Cardiac muscle cell (in vitro differentiated cells and primary cell): ENCODE measurements at places on chromosomes 16 and 17. TPM values are rescaled to one million over a fixed set of nuclear protein-coding genes. Genes with fewer than 3 reads are reported as not detected.

GRCh38 chr17:19513897-19514488 is 19.7 kb upstream of the SLC47A1 start:
- no peaks in the 10 kb centered on the region for H3K36me3 ChIP-seq
- H3K27ac ChIP-seq: no peak overlapping the region
- H3K4me3 ChIP-seq: no peak overlapping the region
- peaks cover 4% of the 10 kb centered on the region for H3K4me1 ChIP-seq
- H3K27me3 ChIP-seq: no peaks in the 10 kb centered on the region

- no peak for DNase-seq
- no peak overlapping the region for H3K27ac ChIP-seq
- H3K27me3 ChIP-seq: no peaks in the 10 kb centered on the region
- H3K4me1 ChIP-seq: no peaks in the 10 kb centered on the region
Observed at GRCh38 chr17:55969562-55970324, 183.5 kb upstream of the ANKFN1 start.

GRCh38 chr17:78496311-78496710 is 80.9 kb downstream of the DNAH17 start:
- no peaks in the 10 kb centered on the region for H3K27me3 ChIP-seq
- H3K36me3 ChIP-seq: no peaks in the 10 kb centered on the region
- no peaks in the 10 kb centered on the region for H3K4me1 ChIP-seq

DNA sequence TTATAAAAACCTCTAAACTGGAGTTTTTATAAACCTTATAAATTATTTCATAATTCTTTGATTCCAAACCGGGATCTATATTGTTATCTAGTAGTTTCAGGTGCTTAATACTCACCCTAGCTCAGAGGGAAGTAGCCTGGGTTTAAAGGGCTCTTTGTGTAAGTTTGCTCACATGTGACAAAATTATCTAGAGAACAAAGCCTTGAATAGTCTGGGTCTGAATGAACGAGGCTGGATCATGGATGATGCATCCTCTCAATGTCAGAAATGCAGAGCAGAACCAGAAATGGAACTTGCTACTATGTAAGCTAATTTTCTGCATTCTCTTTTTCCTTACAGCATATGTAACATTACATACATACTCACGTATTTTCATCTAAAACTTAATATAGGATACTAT is 103.9 kb upstream of the NETO2 start:
- no peak overlapping the region for H3K27ac ChIP-seq
- peaks cover 19% of the 10 kb centered on the region for H3K4me1 ChIP-seq
- no peak for DNase-seq
- no peaks in the 10 kb centered on the region for H3K27me3 ChIP-seq
- no peak overlapping the region for H3K4me3 ChIP-seq
- H3K36me3 ChIP-seq: no peaks in the 10 kb centered on the region

- no peaks in the 10 kb centered on the region for H3K4me1 ChIP-seq
- H3K27ac ChIP-seq: no peak overlapping the region
- H3K4me3 ChIP-seq: no peak overlapping the region
- DNase-seq: no peak
Observed at GRCh38 chr16:87924811-87925670, 11.3 kb downstream of the CA5A start.

DNA sequence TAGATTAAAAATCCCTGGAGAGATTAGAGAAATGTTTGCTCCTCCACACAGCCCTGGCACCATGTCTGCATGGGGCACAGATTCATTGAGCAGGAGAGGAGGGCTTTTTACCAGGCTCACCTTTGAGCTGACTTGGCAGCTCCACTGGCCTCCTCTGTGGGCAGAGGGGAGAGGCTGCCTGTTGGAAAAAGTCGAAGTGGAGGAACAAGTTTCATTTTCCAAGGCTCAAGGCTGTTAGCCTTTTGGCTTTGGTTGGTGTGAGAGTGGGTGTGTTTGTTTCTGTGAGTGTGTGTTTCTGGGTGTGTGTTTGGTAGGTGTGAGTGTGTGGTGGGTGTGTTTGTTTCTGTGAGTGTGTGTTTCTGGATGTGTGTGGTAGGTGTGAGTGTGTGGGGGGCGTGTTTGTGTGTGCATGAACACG is 5.6 kb downstream of the TMEM238L start:
- H3K27ac ChIP-seq: no peak overlapping the region
- no peak for DNase-seq
- H3K36me3 ChIP-seq: no peaks in the 10 kb centered on the region
- H3K4me3 ChIP-seq: no peak overlapping the region
- H3K27me3 ChIP-seq: no peaks in the 10 kb centered on the region

DNA sequence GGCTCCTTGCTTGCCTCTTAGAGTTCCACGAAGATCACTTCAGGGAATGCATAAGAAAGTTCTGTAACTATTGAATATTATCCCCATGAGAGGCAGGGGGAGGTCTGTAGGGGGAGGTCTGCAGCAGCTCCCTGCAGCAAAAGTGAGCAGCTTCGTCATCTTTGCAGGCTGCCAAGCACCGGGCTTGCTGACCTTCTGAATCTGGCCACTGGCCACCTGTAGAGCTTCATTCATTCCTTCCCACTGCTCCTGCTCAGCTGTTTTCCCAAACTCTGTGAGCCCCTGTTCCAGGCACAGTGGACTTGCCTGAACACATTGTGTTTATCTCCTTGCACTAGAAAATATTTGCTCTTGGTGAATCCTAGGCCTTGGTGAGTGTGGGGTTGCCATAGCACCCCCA is 443.3 kb downstream of the HAPSTR1 start:
- H3K4me3 ChIP-seq: no peak overlapping the region
- H3K4me1 ChIP-seq: peaks cover 2% of the 10 kb centered on the region
- H3K27me3 ChIP-seq: no peaks in the 10 kb centered on the region
- DNase-seq: no peak
- H3K36me3 ChIP-seq: no peaks in the 10 kb centered on the region
- H3K27ac ChIP-seq: no peak overlapping the region

- no peak for DNase-seq
- H3K27ac ChIP-seq: no peak overlapping the region
- no peak overlapping the region for H3K4me3 ChIP-seq
- no peaks in the 10 kb centered on the region for H3K27me3 ChIP-seq
- no peaks in the 10 kb centered on the region for H3K4me1 ChIP-seq
Observed at GRCh38 chr17:78476973-78477372, 98.5 kb downstream of the PGS1 start.

- no peak for DNase-seq
- no peaks in the 10 kb centered on the region for H3K4me1 ChIP-seq
- no peak overlapping the region for H3K27ac ChIP-seq
- no peak overlapping the region for H3K4me3 ChIP-seq
- no peaks in the 10 kb centered on the region for H3K27me3 ChIP-seq
Observed at GRCh38 chr16:11556214-11556819, 30.4 kb downstream of the LITAF start.

GRCh38 chr16:6247150-6247549 is 1085.5 kb upstream of the RBFOX1 start:
- no peaks in the 10 kb centered on the region for H3K27me3 ChIP-seq
- no peak overlapping the region for H3K4me3 ChIP-seq
- no peaks in the 10 kb centered on the region for H3K36me3 ChIP-seq
- H3K27ac ChIP-seq: no peak overlapping the region
- no peaks in the 10 kb centered on the region for H3K4me1 ChIP-seq

The TEFM gene
- total RNA-seq: 15.6 and 18.1 TPM in 2 replicates

The MEIOC gene
- 0.21 and 0.46 TPM in 2 replicates for total RNA-seq

The TPSG1 gene
- not detected in 2 replicates for total RNA-seq

The HYDIN gene
- 0.95 and 2.0 TPM in 2 replicates for total RNA-seq

The TMIGD1 gene
- not detected in 2 replicates for total RNA-seq

The KRTAP3-1 gene
- total RNA-seq: not detected in 2 replicates

The RHBDL1 gene
- total RNA-seq: 3.6 and 12.9 TPM in 2 replicates

The CYBC1 gene
- total RNA-seq: 48.6 and 52.7 TPM in 2 replicates

The CSH2 gene
- not detected in 2 replicates for total RNA-seq
